ENCODE measurements at places on chromosomes 4 and X.

- no peaks in the 10 kb centered on the region for H3K36me3 ChIP-seq
- DNase-seq = no peak
- no peak overlapping the region for H3K27ac ChIP-seq
These were observed 4.6 kb upstream of the PKD2 start for GRCh38 chr4:88002786-88003185.

DNA sequence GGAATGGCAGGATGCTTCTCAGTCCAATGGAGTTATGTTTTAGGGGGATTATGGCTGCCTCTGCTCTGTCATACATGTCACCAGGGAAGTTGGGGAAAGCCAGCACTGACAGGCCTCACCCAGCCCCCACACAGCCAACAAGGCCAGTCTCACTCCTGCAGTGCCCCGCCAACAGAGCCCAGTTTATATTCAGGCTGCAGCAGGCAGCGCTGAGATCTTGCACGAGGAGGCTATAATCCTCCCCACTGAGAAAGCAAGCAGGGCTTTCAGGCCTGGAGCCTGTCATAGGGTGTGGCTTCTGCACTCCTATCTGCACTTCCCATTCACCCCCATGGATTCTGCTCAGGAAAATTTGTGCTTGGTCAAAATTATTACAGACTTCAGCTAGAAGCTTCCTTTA is 25.1 kb downstream of the ADAD1 start:
- no peak for DNase-seq
- H3K27ac ChIP-seq = no peak overlapping the region
- no peaks in the 10 kb centered on the region for H3K36me3 ChIP-seq
- no peaks in the 10 kb centered on the region for H3K4me1 ChIP-seq

- H3K27ac ChIP-seq = no peak overlapping the region
- H3K4me3 ChIP-seq = no peak overlapping the region
- no peaks in the 10 kb centered on the region for H3K36me3 ChIP-seq
- H3K4me1 ChIP-seq = no peaks in the 10 kb centered on the region
- no peaks in the 10 kb centered on the region for H3K27me3 ChIP-seq
- no peak for DNase-seq
These were observed 74.6 kb upstream of the C1QTNF7 start for GRCh38 chr4:15353207-15353606.

GRCh38 chr4:67651536-67651935 is 49.4 kb downstream of the UBA6 start:
- H3K27ac ChIP-seq = no peak overlapping the region
- H3K4me3 ChIP-seq = no peak overlapping the region
- H3K36me3 ChIP-seq = peaks cover 2% of the 10 kb centered on the region
- no peaks in the 10 kb centered on the region for H3K27me3 ChIP-seq
- no peaks in the 10 kb centered on the region for H3K4me1 ChIP-seq

GRCh38 chrX:110803506-110803905 is 7.9 kb upstream of the CHRDL1 start:
- no peaks in the 10 kb centered on the region for H3K36me3 ChIP-seq
- H3K27ac ChIP-seq = no peak overlapping the region
- no peak for DNase-seq
- no peaks in the 10 kb centered on the region for H3K4me1 ChIP-seq
- no peaks in the 10 kb centered on the region for H3K27me3 ChIP-seq

DNA sequence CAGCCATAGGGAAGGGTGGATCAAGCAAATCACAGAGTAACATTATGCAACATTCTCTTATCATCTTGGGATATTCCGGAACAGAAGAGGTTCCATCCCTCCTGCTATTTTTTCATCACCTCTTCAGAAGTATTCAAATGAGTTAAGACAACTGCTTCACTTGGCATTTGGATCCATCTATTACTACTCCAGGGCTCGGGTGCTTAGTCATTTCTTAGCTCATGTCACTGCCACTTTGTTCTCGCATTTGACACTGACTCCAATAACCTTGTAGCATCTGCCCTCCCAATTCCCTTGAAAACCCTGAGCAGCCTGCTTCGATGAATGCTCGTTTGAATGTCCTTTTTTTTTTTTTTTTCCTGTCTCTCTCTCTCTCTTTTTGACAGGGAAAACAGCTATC is 114.9 kb downstream of the PPARGC1A start:
- DNase-seq = no peak
- H3K4me1 ChIP-seq = no peaks in the 10 kb centered on the region
- H3K36me3 ChIP-seq = no peaks in the 10 kb centered on the region
- no peak overlapping the region for H3K27ac ChIP-seq
- no peaks in the 10 kb centered on the region for H3K27me3 ChIP-seq

GRCh38 chr4:6469898-6470501 is 2.4 kb downstream of the PPP2R2C start:
- H3K36me3 ChIP-seq = no peaks in the 10 kb centered on the region
- no peak overlapping the region for H3K27ac ChIP-seq
- H3K4me3 ChIP-seq = no peak overlapping the region
- no peaks in the 10 kb centered on the region for H3K4me1 ChIP-seq

- DNase-seq = no peak
- no peaks in the 10 kb centered on the region for H3K36me3 ChIP-seq
- H3K4me1 ChIP-seq = no peaks in the 10 kb centered on the region
- no peak overlapping the region for H3K4me3 ChIP-seq
- H3K27me3 ChIP-seq = no peaks in the 10 kb centered on the region
- no peak overlapping the region for H3K27ac ChIP-seq
These were observed 156.6 kb upstream of the CTSO start for GRCh38 chr4:156109943-156110900.

GRCh38 chrX:145687707-145688106 is 129.9 kb upstream of the SLITRK2 start:
- no peak for DNase-seq
- H3K27me3 ChIP-seq = no peaks in the 10 kb centered on the region
- no peaks in the 10 kb centered on the region for H3K36me3 ChIP-seq
- no peaks in the 10 kb centered on the region for H3K4me1 ChIP-seq
- H3K27ac ChIP-seq = no peak overlapping the region

- H3K27ac ChIP-seq = no peak overlapping the region
- no peaks in the 10 kb centered on the region for H3K27me3 ChIP-seq
- H3K4me1 ChIP-seq = no peaks in the 10 kb centered on the region
These were observed 248.6 kb downstream of the ADAMTS3 start for GRCh38 chr4:72320223-72320948.

DNA sequence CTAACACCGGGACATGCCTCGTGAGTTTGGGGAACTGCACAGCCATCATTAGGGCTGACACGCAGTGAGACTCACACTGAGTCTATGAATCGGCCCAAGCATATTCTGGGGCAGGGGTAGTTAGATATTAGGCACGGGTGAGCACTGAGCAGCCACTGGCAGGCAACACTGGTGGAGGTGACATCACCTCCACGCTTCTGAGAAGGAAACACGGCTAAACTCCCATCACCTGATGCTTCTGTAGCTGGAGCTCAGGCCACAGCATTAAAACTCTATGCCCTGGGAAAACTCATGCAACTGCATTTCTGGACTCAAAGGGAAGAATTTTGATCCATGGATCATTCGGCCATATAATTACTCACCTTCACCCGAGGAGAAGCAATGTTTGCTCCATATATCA is 100.8 kb upstream of the OTUD4 start:
- no peaks in the 10 kb centered on the region for H3K36me3 ChIP-seq
- H3K27ac ChIP-seq = no peak overlapping the region

GRCh38 chr4:17174751-17175150 is 276.3 kb upstream of the LDB2 start:
- H3K27ac ChIP-seq = no peak overlapping the region
- H3K27me3 ChIP-seq = no peaks in the 10 kb centered on the region
- no peaks in the 10 kb centered on the region for H3K4me1 ChIP-seq
- no peaks in the 10 kb centered on the region for H3K36me3 ChIP-seq
- DNase-seq = no peak
- H3K4me3 ChIP-seq = no peak overlapping the region

DNA sequence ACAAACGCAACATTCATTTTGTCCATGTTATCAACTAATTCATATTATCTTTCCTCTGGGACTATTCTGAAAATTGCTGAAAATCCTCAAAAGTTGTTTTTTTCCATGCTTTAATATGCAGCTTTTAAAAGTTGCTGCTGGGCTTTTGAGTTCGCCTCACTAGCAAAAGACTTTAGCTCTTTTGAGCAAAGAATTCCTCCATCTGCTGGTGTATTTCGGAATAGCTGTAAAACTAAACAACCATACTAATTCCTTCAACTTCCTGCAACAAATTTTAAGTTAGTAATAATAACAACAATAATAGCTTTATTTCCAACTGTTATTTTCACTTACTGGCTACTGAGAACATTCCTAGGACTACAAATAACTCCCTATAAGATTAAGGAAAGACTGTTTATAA is 124.5 kb upstream of the PLAC1 start:
- no peaks in the 10 kb centered on the region for H3K27me3 ChIP-seq
- H3K36me3 ChIP-seq = peaks cover 10% of the 10 kb centered on the region
- H3K4me3 ChIP-seq = no peak overlapping the region
- peak; percentile 61 for DNase-seq
- no peaks in the 10 kb centered on the region for H3K4me1 ChIP-seq
- no peak overlapping the region for H3K27ac ChIP-seq

DNA sequence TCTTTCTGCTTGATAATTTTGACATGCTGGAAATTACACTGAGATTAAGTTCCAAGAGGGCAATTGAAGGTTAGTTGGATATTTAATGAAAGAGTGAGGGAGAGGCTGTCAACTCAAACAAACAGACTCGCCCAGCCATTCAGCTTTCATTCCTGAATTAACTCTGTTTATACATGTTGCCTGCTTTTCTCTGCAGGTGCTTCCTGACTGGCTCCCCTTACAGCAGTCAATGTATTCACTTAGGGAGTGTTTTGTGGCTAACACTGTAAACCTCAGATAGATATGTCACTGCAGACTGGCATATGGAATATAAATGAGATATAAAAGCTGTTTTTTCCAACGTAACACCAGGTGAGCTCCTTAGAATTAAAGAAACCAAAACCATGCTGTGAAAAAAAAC is 28.7 kb downstream of the TMPRSS11A start:
- no peaks in the 10 kb centered on the region for H3K27me3 ChIP-seq
- peak; percentile 19 for DNase-seq
- no peaks in the 10 kb centered on the region for H3K4me1 ChIP-seq
- no peak overlapping the region for H3K4me3 ChIP-seq

DNA sequence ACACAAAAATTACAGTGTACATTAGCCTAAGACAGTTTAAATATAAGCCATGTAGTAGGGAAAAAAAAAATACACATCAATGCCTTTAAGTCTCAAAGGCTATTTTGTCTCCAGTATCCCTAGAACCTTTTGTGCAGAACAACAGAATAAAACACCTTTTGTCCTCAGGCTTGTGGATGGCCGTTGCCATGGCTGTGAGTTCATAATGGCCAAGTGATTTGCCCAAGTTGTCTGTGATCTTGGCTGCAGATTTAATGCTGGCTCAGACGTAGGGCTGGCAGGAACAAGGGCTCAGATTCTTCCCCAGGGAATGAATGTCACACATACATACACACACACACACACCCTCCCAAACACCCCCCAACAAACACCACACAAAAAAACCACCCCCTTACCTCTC is 25.3 kb downstream of the GPM6B start:
- H3K27ac ChIP-seq = no peak overlapping the region
- no peaks in the 10 kb centered on the region for H3K4me1 ChIP-seq
- no peaks in the 10 kb centered on the region for H3K27me3 ChIP-seq
- no peak overlapping the region for H3K4me3 ChIP-seq
- H3K36me3 ChIP-seq = no peaks in the 10 kb centered on the region

DNA sequence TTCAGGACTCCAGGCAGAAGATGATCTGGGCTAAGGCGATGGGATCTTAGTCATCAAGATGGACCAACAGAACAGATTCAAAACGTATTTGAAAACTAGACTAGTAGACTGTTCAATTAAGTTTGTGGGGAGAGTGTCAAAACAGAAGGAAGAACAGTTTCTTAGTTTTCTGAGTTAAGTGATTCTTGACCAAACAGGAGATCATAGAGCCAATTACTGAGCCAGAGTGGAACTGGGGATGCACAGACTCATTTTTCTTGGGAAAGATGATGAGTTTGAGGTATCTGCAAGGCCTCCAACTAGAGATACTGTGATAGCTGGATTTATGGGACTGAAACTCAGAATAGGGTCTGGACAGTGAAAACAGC is 119.5 kb downstream of the REELD1 start:
- H3K36me3 ChIP-seq = no peaks in the 10 kb centered on the region
- DNase-seq = no peak
- H3K27ac ChIP-seq = no peak overlapping the region
- peaks cover 8% of the 10 kb centered on the region for H3K4me1 ChIP-seq

- no peaks in the 10 kb centered on the region for H3K27me3 ChIP-seq
- H3K36me3 ChIP-seq = no peaks in the 10 kb centered on the region
- no peak overlapping the region for H3K27ac ChIP-seq
- H3K4me3 ChIP-seq = no peak overlapping the region
These were observed 411.9 kb upstream of the EMCN start for GRCh38 chr4:100929758-100930157.

GRCh38 chr4:12979797-12980196 is 504.3 kb downstream of the RAB28 start:
- no peak for DNase-seq
- H3K27me3 ChIP-seq = no peaks in the 10 kb centered on the region
- no peak overlapping the region for H3K4me3 ChIP-seq
- no peaks in the 10 kb centered on the region for H3K36me3 ChIP-seq
- H3K27ac ChIP-seq = no peak overlapping the region

DNA sequence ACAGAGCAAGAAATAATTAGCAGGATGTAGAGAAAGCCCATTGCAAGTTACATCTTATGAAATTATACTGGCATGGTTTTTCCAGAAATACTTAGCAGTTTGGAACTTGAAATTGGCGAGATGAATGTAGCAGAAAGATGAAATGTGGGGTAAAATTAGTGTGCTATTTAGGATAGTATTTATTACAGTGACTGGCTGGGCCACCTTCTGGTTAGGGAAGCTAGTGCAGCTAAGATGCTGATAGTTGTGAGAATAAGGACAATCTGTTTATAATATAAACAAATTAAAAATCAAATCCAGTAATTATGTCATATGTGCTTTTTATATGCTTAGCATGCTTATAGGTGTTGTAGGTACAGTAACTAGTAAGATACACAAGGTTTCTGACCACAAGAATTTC is 74.8 kb downstream of the IL15 start:
- no peak overlapping the region for H3K4me3 ChIP-seq
- no peaks in the 10 kb centered on the region for H3K36me3 ChIP-seq
- H3K27ac ChIP-seq = no peak overlapping the region
- no peaks in the 10 kb centered on the region for H3K4me1 ChIP-seq
- DNase-seq = no peak

DNA sequence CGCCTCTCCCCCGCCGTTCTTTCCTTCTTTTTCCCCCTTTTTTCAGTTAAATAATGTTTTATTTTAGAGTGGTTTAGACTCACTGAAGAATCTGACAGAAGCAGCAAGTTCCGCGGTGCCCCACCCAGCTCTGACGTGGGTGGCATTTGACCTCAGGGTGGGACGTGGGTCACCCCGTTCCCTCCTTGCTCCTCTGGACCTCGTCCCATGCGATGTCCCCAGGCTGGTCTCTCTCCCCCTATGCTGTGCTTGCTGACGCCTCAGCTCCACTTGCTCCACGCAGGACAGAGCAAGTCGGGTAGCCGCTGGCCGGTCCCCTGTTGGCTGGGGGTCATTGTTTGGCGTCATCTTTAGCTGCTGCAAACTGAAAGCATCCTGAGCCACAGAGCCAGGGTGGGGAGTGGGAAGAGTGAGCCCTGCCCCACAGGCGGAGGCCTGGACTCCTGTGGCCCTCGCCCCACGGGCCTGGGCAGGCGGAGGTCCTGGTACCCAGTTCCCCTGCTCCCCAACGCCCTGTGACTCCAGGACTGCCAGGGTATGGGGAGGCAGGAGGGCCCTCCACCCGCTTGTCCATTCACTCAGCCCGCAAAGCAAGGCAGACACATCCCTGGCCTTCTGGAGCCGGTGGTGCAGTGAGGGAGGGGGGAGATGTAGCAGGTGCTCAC is 30.8 kb downstream of the TRMT44 start:
- no peaks in the 10 kb centered on the region for H3K27me3 ChIP-seq
- no peaks in the 10 kb centered on the region for H3K4me1 ChIP-seq
- H3K27ac ChIP-seq = no peak overlapping the region
- no peak for DNase-seq
- H3K4me3 ChIP-seq = no peak overlapping the region
- H3K36me3 ChIP-seq = peaks cover 21% of the 10 kb centered on the region

Data from thymus (tissue), 14 donors.